HS-5 (cell line): ENCODE measurements at places on chromosomes 12 and 14.
A peak's percentile ranks its signal among the peaks of the same experiment; 100 is the strongest.

DNA sequence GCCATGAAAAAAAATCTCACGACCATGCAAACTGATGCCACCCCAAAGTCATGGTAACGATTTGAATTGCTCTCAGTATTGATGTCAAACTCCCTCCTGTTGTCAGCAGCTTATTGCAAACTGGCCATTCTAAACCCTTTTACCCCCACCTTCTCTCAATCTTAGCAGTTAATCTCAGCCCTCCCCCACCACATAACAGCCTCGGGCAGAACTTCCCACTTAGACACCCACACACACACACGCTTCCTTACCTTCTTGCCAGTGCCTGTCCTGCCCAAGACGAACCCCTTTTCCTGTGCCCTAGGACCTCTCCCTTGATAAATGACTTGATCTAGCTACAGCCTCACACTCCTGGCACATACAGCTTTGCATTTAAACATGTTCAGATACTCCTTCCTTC lies 56.6 kb downstream of the GPATCH2L start:
- DNase-seq = no peak

- no peak for DNase-seq
These were observed 418.5 kb upstream of the TBX3 start for GRCh38 chr12:115102450-115102849.

DNA sequence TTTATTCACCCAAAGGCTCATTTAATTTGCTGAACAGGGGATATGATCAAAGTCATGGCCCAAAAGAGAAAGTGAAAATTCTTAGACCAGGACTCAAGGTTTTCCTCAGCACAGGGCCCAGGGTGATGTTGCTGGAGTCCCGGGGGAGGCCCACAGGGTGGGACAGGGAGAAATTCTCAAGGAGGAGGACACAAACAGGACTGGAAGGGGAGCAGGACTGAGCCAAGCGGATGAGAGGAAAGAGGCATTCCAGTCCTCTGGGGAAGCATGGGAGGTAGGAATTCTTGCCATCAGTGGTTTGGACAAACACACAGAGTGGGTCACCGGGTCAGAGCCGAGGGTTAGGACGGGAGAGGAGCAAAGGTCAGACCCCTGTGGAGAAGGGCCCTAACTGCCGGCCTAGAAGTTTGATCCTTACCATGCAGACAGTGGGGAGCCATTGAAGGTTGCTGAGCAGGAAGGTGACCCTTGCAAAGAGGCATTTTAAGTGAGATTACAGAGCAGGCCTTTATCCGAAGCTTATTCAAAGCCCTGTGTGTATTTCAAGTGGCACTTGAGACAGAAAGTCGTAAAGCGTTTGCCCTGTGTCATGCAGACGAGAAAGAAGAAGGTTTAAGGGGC lies 68.4 kb upstream of the PTGR2 start:
- DNase-seq = no peak

DNA sequence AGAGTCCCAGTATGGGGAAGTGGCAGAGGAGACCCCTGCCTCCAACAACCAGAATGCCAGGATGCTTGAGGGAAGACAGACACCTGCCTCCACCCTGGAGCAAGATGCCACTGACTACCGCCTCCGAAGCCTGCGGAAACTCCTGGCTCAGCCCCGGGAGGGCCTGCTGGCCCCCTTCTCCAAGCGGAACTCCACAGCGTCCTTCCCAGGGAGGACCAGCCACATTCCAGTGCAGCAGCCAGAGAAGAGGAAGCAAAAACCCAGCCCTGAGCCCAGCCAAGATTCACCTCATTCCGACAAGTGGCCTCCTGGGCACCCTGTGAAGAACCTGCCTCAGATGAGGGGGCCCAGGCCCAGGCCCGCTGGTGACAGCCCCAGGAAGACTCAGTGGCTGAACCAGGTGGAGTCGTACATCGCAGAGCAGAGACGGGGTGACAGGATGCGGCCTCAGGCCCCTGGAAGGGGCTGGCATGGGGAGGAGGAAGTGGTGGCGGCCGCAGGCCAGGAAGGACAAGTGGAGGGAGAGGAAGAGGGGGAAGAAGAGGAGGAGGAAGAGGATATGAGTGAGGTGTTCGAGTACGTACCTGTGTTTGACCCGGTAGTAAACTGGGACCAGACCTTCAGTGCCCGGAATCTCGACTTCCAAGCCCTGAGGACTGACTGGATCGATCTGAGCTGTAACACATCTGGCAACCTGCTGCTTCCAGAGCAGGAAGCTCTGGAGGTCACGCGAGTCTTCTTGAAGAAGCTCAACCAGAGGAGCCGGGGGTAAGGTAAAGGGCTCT lies 93.7 kb downstream of the B4GALNT3 start:
- DNase-seq = no peak

DNA sequence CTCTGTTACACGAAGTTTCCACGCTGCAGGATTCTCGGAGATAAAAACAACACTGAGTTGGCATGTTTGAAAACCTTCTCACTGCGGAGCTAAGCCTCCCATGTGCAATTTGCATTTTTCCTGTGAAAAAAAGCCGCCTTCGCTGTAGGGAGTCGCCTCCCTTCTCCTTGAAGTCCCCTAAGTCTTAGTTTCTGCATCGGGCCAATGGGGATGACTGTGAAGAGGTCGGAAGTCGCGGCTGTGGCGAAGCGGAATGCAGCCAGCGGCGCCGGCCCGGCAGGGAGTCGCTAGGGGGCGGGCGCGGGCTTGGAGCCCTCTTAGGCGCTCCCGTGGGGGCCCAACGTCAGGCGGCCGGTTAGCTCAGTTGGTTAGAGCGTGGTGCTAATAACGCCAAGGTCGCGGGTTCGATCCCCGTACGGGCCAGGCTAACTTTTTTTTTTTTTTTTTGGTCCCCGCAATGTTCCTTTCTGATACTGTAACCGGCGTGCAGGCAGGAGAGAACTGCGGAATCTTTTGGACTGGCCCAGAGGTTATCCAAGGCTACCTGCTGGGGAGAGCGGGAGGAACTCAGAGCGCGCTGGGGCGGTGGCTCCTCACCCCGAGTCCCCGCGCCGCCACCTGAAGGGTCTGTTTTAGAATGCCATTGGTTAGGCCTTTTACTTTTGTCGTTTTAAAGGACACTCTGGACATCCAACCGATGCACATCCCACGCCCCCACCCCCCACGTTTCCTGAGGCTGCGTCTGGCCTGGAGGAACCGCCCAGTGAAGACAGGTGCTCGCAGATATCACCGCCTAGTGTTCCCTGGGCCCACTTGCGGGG lies 2.6 kb upstream of the ZNF839 start:
- DNase-seq = peak; percentile 77

GRCh38 chr12:49212572-49212971 lies 23.7 kb upstream of the TUBA1A start:
- DNase-seq = no peak

DNA sequence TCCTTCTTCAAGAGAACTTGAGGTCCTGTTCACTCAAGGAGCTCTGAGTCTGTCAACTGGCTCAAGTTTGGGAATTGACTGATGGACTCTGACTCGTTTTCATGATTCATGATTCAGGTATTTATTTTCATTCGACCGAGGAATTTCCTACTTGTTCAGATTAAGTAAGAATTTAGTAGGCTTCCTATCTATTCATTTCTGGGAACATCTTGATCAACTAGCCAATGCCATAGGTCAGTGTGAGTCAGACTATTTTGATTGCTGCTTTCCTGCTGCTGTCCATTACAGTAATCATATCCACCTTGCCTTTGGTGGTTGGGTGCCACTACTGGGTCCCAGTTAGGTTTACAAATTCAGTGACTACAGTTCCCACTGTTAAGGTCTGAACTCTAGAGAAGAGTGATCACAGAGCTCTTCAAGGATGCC lies 6.1 kb downstream of the FAM186A start:
- DNase-seq = peak; percentile 96

GRCh38 chr14:101402936-101403660 lies 158.2 kb upstream of the DIO3 start:
- DNase-seq = peak; percentile 14

DNA sequence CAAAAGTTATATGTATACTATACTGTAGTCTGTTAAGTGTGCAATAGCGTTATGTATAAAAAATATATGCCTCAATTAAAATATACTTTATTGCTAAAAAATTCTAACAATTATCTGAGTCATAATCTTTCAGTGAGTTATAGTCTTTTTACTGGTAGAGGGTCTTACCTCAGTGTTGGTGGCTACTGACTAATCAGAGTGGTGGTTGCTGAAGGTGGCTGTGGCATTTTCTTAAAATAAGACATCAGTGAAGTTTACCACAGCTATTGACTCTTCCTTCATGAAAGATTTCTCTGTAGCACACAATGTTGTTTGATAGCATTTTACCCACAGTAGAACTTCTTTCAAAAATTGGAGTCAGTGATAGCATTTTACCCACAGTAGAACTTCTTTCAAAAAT lies 23.4 kb downstream of the POLR3B start:
- no peak for DNase-seq

DNA sequence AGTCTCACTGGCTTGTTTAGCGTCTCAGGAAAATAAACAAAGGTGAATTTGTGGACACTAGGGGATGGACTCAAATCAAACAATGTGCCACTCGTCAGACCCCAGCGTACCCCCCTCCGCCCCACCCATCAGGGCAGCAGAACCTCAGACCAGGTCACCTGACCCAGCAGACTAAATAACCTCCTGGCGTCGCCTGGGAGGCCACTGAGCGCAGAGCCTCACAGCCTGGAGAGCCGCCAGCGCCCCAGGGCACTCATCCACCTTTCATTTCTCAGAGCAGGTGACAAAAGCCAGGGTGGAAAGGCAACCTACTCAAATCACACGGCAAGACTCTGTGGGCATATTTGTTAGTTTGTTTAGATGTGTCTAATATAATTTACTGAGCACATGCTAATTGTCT lies 100.9 kb downstream of the DICER1 start:
- no peak for DNase-seq

DNA sequence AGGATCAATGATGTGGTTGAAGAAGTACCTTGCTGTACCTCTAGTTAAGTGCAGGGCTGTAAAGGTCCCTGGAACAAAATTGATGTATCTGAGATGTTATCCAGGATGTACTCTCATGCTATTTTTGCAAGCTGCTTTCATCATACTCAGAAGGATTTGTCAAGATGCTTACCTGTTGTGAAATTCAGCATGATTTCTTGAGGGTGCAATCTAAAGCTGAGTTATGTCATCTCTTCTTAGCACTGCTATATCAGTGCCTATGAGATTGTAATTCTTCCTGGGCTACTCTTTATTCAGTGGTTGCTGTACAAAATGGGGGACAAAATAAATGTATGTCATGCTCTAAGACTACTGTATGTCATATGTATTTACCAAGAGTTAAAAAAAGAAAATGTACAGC lies 340.7 kb upstream of the LMO3 start:
- no peak for DNase-seq

GRCh38 chr12:65918021-65918420 lies 93.7 kb downstream of the HMGA2 start:
- no peak for DNase-seq

DNA sequence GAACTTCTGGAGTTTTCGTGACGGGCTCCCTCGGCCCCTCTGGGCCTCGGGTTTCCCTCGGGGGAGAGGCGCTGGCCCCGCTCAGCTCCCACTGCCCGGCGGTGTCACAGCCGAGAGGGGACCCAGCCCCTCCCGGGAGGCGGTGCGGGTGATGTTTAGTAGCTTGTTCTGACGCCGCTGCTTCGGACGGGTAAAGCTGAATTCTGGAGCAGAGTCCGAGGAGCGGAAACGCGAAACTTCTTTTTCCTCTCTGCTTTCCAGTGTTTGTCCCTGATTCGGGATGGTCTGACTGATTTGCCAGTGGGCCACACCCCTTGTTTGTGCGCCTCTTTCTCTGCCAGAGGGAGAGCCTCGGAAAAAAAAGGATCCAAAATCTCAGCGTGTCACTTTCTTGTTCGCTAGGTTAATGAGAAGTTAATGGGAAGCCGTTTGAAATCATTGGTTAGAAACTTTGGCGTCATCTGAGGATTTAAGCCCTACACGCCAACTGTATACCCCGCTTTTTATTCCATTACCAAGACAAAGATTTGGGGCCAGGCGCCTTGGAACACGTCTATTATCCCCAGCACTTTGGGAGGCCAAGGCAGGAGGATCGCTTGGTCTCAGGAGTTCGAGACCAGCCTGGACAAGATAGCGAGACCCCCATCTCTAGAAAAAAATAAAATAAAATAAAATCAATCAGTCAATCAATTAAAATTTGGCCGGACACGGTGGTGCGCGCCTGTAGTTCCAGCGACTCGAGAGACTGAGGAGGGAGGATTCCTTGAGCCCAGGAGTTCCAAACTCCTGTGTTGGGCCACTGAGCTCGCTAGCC lies 756 bp downstream of the TULP3 start:
- DNase-seq = peak; percentile 45

DNA sequence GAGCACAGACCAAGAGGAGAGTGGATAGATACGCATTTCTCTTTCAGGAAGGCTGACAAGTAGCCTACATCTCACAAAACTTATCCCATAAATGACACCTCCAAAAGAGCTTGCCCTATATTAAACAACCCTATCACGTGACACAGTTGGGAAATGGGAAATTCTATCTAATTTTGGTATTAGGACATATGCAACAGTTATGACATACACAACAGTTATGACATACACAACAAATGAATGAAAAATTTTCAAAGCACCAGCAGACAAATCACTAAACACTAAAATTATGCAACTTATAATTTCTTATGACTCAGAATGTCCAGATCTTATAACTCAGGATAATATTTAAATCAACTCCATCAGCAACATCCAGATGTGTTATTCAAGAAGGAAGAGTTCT lies 54.1 kb downstream of the DUSP16 start:
- peak; percentile 56 for DNase-seq
